CD8-positive, alpha-beta T cell (primary cell): ENCODE measurements at places on chromosomes 12 and 14.

- no peak for DNase-seq
These were observed 531.2 kb downstream of the DIO2 start for GRCh38 chr14:79680087-79680486.

DNA sequence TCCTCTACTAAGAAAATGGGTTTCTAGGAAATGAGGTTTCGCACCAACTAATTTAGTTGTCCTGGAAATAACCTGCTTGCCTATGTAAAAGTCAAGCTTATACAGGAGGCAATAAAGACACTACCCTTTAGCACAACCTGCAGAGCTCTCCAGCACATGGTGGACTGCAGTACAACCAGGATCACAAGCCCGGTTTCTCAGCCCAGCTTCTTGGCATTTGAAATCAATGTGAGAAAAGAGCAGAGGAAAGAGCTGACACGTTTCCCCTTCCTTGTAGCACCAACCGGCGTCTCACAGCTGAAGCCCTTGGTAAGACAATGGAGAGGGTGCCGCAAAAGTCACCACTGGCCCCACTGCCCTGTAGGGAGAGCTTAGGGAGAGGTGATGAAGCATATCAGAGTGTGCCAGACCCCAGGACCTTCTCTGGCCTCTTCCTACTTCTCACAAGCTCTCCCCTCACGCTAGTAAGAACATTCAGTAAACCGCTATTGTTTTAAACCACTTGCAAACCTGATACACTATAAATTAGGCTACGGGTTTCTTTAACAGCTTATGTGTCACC lies 8.6 kb downstream of the SPTLC2 start:
- DNase-seq = peak; percentile 35

- DNase-seq = no peak
These were observed 26.3 kb downstream of the ALKBH1 start for GRCh38 chr14:77681196-77682157.

DNA sequence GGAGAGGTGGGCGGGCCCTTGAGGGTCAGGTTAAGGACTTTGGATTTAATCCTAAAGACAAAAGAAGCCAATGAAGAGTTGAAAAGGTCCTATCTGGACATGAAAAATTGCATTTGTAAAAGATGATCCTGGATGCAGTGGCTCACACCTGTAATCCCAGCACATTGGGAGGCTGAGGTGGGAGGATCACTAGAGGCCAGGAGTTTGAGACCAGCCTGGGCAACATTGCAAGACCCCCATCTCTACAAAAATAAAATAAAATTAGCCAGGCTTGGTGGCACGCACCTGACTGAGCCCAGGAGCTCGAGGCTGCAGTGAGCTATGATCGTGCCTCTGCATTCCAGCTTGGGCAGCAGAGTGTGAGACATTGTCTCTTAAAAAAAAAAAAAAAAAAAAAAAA lies 2.4 kb upstream of the SLC41A2 start:
- no peak for DNase-seq

DNA sequence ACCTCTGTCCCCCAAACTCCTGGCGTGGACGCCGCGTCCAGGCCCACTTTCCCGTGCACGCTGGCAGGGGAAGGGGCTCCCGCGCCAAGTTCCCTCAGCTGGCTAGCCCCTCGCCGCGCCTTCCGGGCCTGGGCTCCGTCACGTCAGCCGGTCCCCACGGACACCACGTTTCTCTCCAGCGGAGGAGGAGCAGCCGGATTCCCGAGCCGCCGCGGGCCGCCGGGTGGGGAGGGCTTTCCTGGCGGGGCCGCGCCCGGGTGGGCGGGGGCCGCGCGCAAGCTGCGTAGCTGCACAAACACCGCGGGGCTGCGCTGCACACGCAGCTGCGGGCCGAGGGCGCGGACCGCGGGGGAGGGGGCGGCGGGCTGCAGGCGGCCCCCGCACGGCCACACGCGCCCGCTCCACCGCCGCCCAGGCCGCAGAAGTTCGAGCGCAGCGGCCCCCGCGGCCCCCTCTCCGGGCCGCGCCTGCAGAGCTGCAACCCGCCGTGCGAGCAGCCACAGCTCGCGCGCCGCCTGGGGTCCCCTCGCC lies 45.1 kb upstream of the PNMA1 start:
- peak; percentile 57 for DNase-seq

DNA sequence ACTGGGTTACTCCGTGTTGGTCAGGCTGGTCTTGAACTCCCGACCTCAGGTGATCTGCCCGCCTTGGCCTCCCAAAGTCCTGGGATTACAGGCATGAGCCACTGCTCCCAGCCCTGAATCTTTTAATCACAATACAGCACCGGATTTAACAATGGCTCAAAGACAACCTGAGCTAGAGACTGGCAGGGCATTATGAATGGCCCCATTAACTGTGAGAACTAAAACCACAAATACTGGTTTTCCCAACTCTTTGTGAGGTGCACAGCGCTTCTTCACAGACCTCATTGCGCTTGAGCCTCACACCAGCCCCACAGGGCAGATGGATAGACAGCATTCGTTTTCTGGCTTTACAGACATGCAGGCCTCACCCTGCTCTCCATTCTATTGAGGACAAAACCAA lies 107.0 kb upstream of the FKBP4 start:
- no peak for DNase-seq

- no peak for DNase-seq
These were observed 8.0 kb downstream of the CCDC198 start for GRCh38 chr14:57485635-57486034.

DNA sequence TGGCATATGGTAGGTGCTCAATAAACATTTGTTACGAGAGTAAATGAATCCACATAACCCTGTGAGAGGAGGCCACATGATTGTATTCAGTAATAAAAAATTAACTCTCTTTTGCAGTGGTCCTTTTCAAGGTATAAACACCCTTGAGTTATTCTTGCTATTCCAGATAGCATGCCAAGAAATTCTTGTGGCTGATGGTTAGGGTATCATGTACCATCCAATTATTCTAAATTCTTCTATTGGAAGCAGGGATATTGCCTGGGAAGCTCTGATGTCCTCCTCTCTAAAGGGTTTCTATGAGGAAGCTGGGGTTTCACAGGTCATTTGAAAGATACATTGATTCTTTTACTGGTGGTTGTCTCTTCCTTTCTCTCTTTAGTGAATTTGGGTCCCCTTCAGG lies 10.1 kb downstream of the AKAP6 start:
- DNase-seq = no peak

- no peak for DNase-seq
These were observed 365.9 kb upstream of the NOVA1 start for GRCh38 chr14:26963711-26964110.

- DNase-seq = no peak
These were observed 35.3 kb upstream of the TMTC1 start for GRCh38 chr12:29818916-29819623.

DNA sequence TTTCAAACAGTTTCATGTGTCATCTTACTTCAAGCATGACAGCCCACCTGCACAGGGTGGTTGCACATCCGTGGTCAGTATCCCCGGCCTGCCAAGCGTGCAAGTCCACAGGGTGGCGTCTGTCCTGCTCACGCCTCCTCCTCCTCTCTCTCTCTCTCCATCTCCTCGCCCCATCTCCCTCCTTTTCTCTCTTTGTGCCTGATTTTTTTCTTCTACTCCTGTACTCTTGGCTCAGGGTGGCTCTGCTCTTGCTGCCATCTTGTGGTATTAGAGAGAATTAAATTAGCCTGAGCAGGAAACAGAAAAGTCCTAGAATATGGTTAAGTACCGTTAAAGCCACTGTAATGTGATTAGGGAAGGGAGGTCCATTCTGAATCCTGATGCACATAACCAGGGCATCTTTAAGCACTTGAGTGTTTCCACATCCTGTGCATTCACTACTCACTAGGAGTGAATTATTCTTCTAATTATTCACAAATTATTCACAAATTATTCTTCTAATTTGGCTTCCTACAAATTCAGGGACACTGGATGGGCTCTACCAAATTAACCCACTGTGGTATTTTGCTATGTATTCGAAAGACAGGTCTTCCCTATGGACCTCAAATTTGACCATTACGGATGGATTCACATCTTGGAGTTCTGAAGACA lies 25.5 kb upstream of the DTX1 start:
- no peak for DNase-seq

DNA sequence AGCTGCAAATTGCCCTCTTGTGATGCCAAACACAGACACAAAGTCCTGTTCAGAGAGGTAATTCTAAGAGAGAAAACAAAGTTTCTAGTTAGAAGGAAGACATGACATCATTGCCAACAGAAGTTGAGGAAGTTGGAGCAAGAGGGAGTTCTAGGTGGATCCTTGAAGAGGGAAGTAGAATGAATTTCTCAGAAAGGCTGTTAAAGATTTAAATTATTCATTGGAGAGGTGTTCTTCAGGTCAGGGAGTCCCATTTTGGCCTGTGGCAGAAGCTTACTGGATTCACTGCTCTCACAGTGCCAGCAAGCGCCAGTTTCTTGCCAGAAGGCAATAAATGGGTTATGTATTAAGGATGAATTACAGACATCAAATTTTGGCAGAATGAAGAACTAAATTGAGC lies 15.3 kb downstream of the TSFM start:
- no peak for DNase-seq

- DNase-seq = no peak
These were observed 8.4 kb downstream of the HOXC8 start for GRCh38 chr12:54017027-54017788.

DNA sequence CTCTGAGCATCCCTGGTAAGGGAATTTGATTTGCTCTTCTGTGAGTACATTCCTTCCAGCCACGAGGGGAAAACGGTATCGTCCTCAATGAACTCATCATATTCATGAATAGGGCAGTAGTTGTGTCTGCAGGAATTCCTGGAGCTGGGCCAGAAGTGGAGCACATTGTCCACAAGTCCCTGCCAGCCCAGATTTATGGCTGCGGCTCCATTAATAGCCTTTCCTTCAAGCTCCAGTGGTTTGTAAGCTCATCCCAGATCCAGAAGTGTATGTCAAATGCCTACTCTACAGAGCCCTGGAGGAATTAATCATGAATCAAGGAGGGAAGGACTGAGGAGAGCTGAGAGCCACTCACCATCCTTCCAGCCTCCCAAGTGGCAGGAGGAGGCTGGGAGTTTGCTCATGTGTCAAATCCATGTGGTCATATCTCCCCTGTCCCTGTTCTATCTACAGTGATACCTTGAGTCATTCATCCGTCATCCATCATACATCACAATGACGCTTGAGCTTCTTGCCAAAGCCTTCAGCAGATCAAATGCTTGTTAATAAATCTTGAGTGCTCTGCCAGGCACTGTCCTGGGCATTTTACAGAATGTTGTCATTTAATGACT lies 65.5 kb downstream of the SVOP start:
- no peak for DNase-seq

- no peak for DNase-seq
These were observed 19.6 kb downstream of the TC2N start for GRCh38 chr14:91847693-91848092.

DNA sequence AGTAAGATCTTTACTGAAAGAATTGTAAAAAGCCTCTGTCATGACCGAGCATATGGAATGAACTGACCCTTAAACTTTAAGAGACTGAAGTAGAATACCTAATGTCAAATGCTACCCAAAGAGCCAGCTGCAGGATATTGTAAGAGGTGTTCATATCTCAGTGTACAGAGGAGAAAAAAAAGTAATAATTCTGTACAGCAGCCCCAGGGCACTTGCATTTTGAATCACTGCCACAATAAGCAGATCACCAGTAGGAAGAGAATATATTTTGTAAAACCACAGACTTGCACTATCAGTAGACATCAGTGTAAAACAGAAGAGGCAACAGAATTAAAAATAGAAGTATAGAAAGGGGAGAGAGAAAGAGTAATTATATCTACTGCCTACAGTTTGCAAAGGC lies 162.6 kb downstream of the PPFIA2 start:
- DNase-seq = no peak

DNA sequence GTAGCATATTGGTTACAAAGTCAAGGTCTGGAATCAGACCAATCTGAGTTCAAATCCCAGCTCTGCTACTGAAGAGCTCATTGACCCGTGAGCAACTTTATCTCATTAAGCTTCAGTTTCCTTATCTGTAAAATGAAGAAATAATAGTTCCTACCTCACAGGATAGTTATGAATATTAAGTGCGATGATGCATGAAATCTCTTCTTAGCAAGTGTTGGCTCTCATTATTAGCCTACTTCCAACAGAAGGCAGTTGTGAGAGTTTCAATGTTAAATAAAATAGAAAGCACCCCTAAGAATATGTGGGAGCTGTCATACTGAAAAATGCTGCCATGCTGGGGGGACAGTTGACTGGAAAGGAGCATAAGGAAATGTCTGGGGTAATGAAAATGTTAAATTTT lies 39.0 kb upstream of the ITPR2 start:
- DNase-seq = no peak

DNA sequence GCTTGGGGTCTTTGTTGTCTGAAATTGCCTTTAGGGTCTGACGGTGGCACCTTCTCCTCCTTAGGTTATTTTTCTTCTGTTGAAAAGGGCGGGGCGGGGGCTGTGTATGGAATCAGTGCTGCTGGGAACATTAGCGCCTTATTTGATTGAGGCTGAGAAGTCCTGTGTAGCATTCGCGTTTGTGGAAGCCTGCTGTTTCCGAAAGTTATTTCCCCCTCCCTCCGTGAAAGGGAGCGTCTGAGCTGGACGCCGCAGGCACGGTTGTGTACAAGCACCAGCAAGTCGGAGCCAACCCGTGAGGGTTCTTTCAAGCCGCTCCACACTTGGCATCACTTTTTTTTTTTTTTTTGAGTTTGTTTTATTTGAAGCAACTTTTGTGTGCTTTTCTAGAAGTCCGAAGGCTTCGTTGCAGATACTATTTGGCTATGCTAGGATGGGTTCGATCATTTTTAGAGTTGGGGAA lies 1.1 kb downstream of the SYNE2 start:
- peak; percentile 79 for DNase-seq

DNA sequence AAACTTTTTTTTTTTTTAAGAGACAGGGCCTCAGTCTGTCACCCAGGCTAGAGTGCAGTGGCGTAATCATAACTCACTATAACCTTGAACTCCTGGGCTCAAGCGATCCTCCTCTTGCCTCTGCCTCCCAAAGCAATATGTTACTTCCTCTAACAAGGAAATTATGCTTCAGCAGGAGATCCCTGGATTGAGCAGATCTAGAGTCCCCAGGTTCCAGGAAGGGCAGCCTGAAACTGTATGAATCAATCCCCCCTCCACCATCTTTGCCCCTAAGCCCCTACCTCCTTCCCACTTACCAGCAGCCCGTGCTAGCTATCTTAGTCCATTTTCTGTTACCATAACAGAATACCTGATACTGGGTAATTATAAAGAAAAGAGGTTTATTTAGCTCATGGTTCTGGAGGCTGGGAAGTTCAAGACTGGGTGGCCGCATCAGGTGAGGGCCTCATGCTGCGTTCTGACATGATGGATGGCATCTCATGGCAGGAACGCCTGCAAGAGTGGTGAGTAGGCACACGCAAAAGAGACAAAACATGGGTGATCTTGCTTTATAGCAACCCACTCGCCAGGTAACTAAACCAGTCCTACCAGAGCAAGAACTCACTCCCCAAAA lies 5.0 kb downstream of the TAMALIN start:
- no peak for DNase-seq
